ENCODE measurements at places on chromosomes 5 and 9.

- DNase-seq, result no peak
These were observed 309.4 kb downstream of the NR3C1 start for GRCh38 chr5:143094087-143094521.

DNA sequence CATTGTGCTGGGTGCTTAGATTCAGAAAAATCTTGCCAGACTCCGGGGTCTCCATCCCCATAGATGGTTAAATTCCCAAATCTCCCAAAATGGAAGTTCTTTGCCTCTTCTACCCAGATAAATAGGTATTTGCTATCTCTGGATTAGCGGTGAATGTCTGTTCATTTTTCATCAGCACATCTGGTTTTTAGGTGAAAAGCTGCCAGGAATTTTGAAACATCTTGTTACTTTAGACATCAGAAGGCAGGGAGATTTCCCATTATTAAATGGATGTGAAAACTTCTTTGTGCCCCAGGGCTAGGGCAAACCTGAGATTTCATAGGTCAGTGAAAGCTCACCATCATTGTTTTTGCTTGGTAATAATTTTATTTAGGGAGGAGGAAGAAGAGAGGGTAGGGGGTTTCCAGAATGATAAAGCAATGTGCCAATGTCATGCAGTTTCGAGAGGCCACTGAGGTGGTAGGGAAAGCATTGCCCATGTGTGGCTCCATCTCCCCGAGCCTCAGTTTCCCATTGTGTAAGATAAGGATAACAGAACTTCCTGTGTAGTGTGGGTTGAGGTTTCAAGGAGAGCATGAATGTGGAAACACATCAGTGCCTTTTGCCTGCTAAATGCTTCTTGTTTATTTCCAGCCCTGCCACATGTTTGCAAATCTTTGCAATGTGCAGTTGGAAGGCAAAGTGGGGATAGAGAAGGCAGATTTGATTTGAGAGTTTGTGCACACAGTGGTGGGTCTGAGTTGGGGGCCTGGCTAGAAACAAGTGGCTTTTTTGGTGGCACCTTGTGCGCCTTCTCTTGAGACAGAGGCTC lies 147.2 kb upstream of the KLF4 start:
- DNase-seq, result no peak

- no peak for DNase-seq
These were observed 67.7 kb downstream of the SYK start for GRCh38 chr9:90869361-90869760.

DNA sequence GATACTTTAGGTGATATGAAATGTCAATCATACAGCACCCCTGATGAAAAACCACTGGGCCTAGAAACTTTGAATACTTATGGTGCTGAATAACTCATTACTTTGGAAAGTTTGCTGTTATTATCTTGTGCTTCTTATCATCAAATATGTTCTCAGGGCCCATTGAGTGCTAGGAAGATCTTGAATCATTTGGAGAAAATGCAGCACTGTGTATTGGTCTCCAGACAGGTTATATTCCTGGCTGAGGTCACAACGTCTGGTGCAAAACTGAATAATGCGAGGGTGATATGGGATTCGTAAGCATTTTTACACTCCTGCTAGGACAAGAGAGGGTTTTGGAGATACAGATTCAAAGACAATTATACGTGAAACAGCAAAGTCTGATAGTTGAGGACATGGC lies 249.4 kb upstream of the TNC start:
- DNase-seq, result no peak

DNA sequence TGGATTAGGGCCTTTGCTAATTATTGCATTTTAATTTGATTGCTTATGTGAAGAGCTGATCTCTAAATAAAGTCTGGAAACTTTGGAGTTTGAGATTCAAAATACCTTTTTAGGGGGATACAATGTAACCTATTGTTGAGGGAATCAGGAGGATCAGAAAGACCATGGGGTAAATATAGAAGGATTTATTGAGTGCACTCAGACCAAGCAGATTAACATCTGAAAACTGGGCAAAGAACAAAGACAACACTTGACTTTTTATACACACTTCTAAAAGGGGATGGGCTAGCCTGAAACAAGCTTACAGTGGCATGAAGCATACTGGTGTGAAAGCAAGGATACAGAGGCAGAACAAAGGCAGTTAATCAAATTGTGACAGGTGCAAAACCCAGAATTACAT lies 174.3 kb downstream of the MRPS30 start:
- no peak for DNase-seq

DNA sequence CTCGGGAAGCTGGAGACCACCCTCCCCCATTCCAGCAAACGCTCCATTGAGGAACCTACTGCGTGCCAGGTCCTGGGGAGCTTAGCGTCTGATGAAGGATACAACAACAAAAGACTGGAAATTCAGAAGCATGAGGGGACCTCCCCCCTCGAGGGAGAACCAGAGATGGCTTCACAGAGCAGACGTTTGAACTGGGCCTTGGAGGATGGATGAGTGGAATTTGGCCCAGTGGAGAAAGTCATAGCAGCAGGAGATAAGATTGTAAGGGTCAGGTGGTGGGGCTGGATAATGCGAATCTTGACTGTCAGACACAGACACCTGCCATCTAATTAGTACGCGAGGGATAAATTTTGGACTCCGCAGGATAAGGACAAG lies 1.2 kb upstream of the SLC25A51 start:
- DNase-seq, result no peak

DNA sequence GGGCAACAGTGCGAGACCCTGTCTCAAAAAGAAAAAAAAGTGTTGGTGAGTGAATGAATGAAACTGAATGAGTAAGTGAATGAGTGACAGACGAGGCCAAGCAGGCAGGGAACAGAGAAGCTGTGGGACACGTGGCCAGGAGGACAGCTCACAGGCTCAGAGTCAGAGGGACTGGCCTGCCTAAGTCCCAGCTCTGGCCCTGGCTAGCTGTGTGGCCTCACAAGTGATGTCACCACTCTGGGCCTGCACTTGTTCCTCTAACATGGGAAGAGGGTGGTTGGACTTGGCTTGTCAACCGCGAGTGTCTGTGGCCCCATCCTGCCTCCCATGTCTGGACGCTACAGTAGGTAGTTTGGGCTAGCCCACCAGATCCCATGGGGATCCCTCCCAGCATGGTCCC lies 4.7 kb upstream of the PLPP7 start:
- no peak for DNase-seq

- DNase-seq, result no peak
These were observed 916 bp downstream of the TOR1A start for GRCh38 chr9:129822898-129823541.

- DNase-seq, result no peak
These were observed 64.7 kb downstream of the ERMP1 start for GRCh38 chr9:5767968-5768932.

DNA sequence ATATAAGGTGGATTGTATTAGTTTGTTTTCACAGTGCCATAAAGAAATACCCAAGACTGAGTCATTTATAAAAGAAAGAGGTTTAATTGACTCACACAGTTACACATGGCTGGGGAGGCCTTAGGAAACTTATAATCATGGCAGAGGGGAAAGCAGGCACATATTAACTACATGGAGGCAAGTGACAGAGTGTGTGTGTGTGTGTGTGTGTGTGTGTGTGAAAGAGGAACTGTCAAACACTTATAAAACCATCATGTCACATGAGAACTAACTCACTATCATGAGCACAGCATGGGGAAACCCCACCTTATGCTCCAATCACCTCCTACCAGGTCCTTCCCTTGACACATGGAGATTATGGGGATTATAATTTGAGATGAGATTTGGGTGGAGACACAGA lies 118.6 kb downstream of the SPEF2 start:
- DNase-seq, result no peak

- DNase-seq, result no peak
These were observed 1041.0 kb downstream of the TLE1 start for GRCh38 chr9:80648336-80648735.

DNA sequence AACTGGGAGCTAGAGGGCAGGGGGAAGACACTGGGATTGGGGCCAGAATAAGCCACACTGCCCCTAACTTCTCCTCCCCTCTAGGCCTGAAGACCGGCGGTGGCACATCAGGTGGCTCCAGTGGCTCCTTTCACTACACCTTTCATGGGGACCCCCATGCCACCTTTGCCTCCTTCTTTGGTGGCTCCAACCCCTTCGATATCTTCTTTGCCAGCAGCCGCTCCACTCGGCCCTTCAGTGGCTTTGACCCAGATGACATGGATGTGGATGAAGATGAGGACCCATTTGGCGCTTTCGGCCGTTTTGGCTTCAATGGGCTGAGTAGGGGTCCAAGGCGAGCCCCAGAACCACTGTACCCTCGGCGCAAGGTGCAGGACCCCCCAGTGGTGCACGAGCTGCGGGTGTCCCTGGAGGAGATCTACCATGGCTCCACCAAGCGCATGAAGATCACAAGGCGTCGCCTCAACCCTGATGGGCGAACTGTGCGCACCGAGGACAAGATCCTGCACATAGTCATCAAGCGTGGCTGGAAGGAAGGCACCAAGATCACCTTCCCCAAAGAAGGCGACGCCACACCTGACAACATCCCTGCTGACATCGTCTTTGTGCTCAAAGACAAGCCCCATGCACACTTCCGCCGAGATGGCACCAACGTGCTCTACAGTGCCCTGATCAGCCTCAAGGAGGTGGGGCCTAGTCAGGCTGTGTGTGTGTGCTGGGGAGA lies 6.8 kb downstream of the DNAJB5 start:
- no peak for DNase-seq

GRCh38 chr9:111691672-111692329 lies 30.4 kb downstream of the GNG10 start:
- DNase-seq, result no peak

DNA sequence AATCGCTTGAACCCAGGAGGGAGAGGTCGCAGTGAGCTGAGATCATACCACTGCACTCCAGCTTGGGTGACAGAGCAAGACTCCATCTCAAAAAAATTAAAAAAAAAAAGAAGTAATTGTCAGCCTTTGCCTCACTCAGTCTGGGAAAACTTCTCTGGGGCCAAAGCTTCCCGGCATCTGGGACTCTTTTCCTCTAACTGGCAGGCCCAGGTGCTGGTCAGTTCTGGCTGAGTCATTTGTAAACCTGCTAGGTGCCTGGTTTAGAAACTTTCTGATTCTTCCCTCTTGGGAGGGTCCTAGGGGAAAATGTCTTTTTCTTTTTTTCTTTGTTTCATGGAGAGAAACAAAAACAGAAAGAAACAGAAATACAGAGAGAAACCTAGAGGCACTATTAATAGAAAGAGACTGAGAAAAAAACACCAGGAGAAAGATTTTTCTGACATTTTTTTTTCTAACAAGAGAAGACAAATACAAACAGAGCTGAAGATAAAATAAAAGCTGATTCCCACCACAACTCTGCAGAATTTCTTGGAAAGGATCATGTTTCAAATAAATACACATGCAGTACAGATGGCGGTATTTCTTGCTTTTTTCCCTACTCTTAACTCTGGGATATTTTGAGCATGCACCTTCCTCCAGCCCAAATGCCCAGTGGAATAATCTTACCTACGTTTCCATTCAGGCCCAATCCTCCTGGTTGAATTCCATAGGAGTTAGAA lies 22.1 kb upstream of the UBAP2 start:
- no peak for DNase-seq

- DNase-seq, result no peak
These were observed 1281.2 kb upstream of the NUDT12 start for GRCh38 chr5:104843822-104844221.

GRCh38 chr5:22572941-22573340 lies 280.2 kb downstream of the CDH12 start:
- DNase-seq, result no peak

GRCh38 chr5:173715607-173716006 lies 99.2 kb upstream of the BOD1 start:
- DNase-seq, result no peak

DNA sequence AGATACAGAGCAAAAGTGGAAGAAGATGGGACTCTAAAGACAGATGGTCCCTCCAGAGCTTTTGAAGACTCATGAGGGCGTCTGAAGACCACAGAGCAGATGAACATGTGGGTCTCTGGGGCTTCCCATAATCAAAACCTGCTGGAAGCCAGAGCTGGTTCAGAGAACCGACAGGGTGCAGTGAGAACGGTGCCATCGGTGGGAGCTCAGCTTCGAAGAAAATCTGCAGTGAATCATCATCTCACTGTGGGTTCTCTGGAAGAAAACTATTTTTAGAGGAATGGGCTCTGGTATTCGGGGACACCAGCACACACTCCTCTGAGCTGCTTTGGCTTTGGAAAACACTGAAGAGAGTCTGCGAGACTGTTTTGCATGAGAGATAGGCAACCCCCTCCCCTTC lies 222.4 kb upstream of the PANK3 start:
- DNase-seq, result no peak

GRCh38 chr5:159619826-159620225 lies 289.5 kb upstream of the IL12B start:
- DNase-seq, result no peak

DNA sequence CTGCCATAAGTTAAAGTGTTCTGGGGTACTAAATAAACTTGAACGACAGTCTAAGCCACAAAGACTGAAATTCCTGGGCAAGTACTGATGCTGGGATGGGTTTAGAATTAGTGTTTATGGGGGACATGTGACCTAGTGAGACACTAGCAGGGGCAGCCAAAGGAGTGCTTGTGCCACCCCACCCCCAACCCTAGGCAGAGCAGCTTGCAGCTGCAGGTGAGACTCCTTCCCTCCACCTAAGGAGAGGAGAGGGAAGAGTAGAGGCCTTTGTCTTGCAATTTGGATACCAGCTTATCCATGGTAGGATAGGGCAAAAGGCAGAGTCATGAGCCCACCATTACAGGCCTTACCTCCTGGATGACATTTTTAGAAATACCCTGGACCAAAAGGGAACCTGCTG lies 28.7 kb upstream of the PDE4D start:
- no peak for DNase-seq

GRCh38 chr9:18675973-18676372 lies 202.0 kb downstream of the ADAMTSL1 start:
- DNase-seq, result no peak

- no peak for DNase-seq
These were observed 502.4 kb downstream of the GADD45G start for GRCh38 chr9:90107040-90107725.

- no peak for DNase-seq
These were observed 13.6 kb downstream of the OTULINL start for GRCh38 chr5:14595189-14595588.

- no peak for DNase-seq
These were observed 235.6 kb downstream of the ELAVL2 start for GRCh38 chr9:23590276-23591000.

DNA sequence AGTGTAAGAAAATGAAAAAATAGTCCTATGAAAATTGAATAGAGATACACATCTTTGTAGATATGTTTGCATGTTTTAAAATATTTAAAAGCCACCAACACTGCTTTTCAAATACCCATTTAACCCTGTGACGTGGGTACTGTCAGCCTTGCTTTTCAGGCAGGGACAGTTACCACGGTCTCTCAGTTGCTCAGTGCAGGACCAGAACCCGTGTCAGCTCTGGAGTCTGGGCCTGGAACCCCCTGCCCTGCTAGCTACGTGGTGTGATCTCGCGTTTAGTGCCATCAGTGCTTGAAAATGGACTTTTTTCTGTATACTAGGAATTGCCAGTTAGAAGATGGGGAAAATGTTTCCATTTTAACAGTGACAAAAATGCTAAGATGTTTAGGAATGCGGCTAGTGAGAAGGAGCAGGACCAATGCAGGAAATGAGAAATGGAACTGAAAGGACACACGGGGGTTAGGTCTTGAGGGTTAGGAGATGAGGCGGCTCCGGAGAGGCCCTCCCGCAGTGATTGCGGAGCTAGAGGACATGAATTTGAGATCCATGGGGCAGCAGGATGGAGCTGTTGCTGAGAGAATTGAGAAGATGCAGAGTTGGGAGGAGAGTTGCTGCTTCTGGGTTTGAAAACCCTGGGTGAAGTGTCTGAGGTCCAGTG lies 13.7 kb downstream of the RNU6ATAC start:
- no peak for DNase-seq
